ENCODE measurements at places on chromosomes 4 and X. TPM values are rescaled to one million over a fixed set of nuclear protein-coding genes. Genes with fewer than 3 reads are reported as not detected.

GRCh38 chrX:427812-428725 is 41.4 kb upstream of the PPP2R3B start:
- no peak overlapping the region for H3K27ac ChIP-seq
- H3K4me1 ChIP-seq = no peaks in the 10 kb centered on the region
- H3K36me3 ChIP-seq = no peaks in the 10 kb centered on the region
- peaks cover 28% of the 10 kb centered on the region for H3K27me3 ChIP-seq
- DNase-seq = no peak

GRCh38 chr4:77493120-77493752 is 112.4 kb upstream of the CXCL13 start:
- no peaks in the 10 kb centered on the region for H3K36me3 ChIP-seq
- DNase-seq = no peak
- no peaks in the 10 kb centered on the region for H3K27me3 ChIP-seq
- H3K4me1 ChIP-seq = no peaks in the 10 kb centered on the region
- no peak overlapping the region for H3K4me3 ChIP-seq

GRCh38 chr4:143713955-143714625 is 13.6 kb upstream of the FREM3 start:
- no peak overlapping the region for H3K4me3 ChIP-seq
- no peak for DNase-seq
- no peaks in the 10 kb centered on the region for H3K36me3 ChIP-seq
- H3K27me3 ChIP-seq = no peaks in the 10 kb centered on the region

DNA sequence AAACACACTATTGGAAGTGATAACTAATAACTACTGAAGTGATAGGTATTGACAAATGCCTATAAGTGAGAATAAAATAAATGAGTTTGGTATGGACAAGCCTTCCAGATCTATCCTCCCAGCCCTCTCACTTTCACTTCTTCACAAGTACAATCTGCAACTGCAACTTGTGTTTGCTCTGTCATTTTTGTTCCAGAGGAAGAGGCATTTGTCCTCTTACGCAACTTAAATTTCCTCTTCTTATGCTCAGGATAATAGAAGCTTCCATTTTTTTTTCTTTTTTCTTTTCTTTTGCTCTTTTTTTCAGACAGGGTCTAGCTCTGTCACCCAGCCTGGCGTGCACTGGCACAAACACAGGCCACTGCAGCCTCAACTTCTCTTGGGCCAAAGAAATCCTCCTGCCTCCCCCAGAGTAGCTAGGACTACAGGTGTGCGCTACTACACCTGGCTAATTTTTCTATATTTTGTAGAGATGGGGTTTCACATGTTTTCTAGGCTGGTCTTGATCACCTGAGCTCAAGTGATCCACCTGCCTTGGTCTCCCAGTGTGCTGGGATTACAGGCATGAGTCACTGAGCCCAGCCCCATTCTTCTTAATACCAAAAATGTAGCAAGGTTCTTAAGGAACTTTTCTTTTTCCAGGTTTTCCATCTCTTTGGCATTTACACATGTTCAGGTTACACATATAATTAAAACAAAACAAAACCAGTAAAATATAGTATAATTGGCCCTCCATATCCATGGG is 73.1 kb downstream of the PDGFC start:
- H3K4me1 ChIP-seq = no peaks in the 10 kb centered on the region
- H3K27me3 ChIP-seq = no peaks in the 10 kb centered on the region
- no peaks in the 10 kb centered on the region for H3K36me3 ChIP-seq
- no peak for DNase-seq

DNA sequence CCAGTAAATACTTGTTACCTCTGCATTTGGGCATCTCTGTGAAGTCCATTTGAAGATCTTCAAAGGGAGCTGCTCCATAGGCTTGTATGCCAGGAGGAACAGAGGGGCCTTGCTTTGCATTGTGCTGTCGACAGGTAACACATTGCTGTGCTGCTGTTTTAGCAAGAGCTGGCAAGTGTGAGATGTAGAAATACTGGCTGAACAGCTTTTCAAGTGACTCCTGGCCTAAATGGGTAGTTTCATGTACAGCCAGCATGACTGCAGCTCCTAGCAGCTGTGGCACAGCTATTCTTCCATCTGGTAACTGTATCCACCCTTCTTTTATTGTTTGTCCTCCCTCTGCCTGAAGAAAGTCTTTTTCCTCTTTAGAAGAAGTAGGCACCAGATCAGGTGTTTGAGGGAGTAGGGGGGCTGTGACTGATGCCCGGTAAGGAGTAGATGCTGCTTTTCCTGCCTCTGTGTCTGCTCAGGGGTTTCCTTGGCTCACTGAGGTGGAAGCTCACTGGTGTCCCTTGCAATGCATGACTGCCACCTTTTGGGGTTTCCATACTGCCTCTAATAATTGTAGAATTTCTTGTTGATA is 965.3 kb downstream of the CCSER1 start:
- H3K4me3 ChIP-seq = no peak overlapping the region
- no peaks in the 10 kb centered on the region for H3K27me3 ChIP-seq
- peak; percentile 44 for DNase-seq
- no peak overlapping the region for H3K27ac ChIP-seq

- H3K36me3 ChIP-seq = no peaks in the 10 kb centered on the region
- no peak overlapping the region for H3K27ac ChIP-seq
- DNase-seq = no peak
- no peaks in the 10 kb centered on the region for H3K4me1 ChIP-seq
These were observed 58.6 kb upstream of the P2RY10 start for GRCh38 chrX:78886550-78886949.

GRCh38 chr4:10715696-10716095 is 31.1 kb upstream of the CLNK start:
- H3K4me1 ChIP-seq = no peaks in the 10 kb centered on the region
- H3K27ac ChIP-seq = no peak overlapping the region
- DNase-seq = no peak
- H3K36me3 ChIP-seq = no peaks in the 10 kb centered on the region
- no peak overlapping the region for H3K4me3 ChIP-seq

DNA sequence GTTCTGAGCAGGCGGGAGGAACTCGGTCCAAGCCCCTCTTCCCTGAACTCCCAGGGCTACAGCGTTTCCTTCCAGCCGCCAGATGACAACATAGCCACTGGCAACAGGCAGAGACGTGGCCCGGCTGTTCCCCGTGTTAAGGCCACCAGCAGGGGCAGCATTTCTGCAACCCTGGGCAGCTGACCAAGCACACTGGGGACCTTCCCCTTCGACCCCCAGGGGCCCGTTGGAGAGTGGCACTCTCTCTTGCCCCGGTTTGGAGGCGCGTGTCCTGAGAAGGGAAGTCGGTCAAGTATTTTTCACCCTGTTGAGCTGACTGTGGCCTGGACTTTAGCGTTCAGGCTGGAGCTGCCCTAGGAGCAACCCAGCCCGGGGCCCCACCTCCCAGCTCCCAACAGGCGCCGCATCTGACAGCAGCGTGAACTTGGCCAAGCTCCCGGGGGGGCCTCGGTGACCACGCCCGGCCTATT is 37.6 kb downstream of the ZBTB49 start:
- no peaks in the 10 kb centered on the region for H3K36me3 ChIP-seq
- no peak overlapping the region for H3K27ac ChIP-seq
- no peaks in the 10 kb centered on the region for H3K27me3 ChIP-seq
- no peak overlapping the region for H3K4me3 ChIP-seq
- no peaks in the 10 kb centered on the region for H3K4me1 ChIP-seq

GRCh38 chr4:8504279-8505007 is 63.9 kb downstream of the TRMT44 start:
- no peak overlapping the region for H3K27ac ChIP-seq
- no peaks in the 10 kb centered on the region for H3K36me3 ChIP-seq
- no peak overlapping the region for H3K4me3 ChIP-seq
- DNase-seq = peak; percentile 64
- no peaks in the 10 kb centered on the region for H3K4me1 ChIP-seq

GRCh38 chr4:70808151-70808550 is 31.5 kb downstream of the GRSF1 start:
- H3K27me3 ChIP-seq = no peaks in the 10 kb centered on the region
- no peak for DNase-seq
- no peaks in the 10 kb centered on the region for H3K4me1 ChIP-seq
- H3K4me3 ChIP-seq = no peak overlapping the region

- H3K4me3 ChIP-seq = no peak overlapping the region
- H3K4me1 ChIP-seq = no peaks in the 10 kb centered on the region
- peaks cover 62% of the 10 kb centered on the region for H3K27me3 ChIP-seq
- H3K27ac ChIP-seq = no peak overlapping the region
- no peak for DNase-seq
- no peaks in the 10 kb centered on the region for H3K36me3 ChIP-seq
These were observed 47.7 kb downstream of the C4orf50 start for GRCh38 chr4:5970381-5971077.

- H3K36me3 ChIP-seq = no peaks in the 10 kb centered on the region
- no peak for DNase-seq
- no peaks in the 10 kb centered on the region for H3K27me3 ChIP-seq
- no peak overlapping the region for H3K27ac ChIP-seq
These were observed 36.6 kb upstream of the GPR78 start for GRCh38 chr4:8543623-8544022.

GRCh38 chr4:146073517-146073916 is 102.0 kb upstream of the LSM6 start:
- no peak for DNase-seq
- no peaks in the 10 kb centered on the region for H3K27me3 ChIP-seq
- H3K36me3 ChIP-seq = no peaks in the 10 kb centered on the region
- no peak overlapping the region for H3K4me3 ChIP-seq
- no peak overlapping the region for H3K27ac ChIP-seq

DNA sequence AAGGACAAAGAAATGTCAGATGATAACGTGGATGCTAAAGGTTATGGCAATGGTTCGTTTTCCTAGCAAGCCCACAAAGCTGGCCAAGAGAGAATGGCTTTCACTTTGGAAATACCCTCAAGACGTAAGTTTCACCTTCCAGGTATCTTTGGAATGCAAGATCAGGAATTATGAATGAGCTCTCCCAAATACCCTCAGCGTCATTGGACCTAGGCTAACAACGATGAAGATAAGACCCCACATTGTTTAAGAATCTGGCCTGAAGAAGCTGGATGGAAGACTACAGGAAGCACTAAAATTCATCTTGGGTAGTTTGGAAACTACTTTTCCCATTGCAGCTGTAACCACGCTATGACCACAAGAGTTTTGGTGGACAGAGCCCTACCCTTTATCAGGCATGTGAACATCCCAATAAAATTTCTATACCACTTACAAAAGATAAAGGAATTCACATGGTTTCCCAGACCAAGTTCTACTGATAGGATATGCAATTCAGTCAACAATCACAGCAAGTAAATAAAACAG is 111.9 kb downstream of the KDR start:
- peaks cover 9% of the 10 kb centered on the region for H3K4me1 ChIP-seq
- no peaks in the 10 kb centered on the region for H3K27me3 ChIP-seq
- no peak for DNase-seq
- no peak overlapping the region for H3K27ac ChIP-seq
- H3K4me3 ChIP-seq = no peak overlapping the region

GRCh38 chr4:126564283-126564854 is 1068.4 kb upstream of the INTU start:
- no peaks in the 10 kb centered on the region for H3K27me3 ChIP-seq
- DNase-seq = no peak
- H3K27ac ChIP-seq = no peak overlapping the region
- no peak overlapping the region for H3K4me3 ChIP-seq

GRCh38 chrX:19513383-19513782 is 1.9 kb downstream of the MAP3K15 start:
- H3K4me3 ChIP-seq = no peak overlapping the region
- H3K27ac ChIP-seq = no peak overlapping the region
- H3K36me3 ChIP-seq = no peaks in the 10 kb centered on the region
- peaks cover 5% of the 10 kb centered on the region for H3K27me3 ChIP-seq
- H3K4me1 ChIP-seq = no peaks in the 10 kb centered on the region

DNA sequence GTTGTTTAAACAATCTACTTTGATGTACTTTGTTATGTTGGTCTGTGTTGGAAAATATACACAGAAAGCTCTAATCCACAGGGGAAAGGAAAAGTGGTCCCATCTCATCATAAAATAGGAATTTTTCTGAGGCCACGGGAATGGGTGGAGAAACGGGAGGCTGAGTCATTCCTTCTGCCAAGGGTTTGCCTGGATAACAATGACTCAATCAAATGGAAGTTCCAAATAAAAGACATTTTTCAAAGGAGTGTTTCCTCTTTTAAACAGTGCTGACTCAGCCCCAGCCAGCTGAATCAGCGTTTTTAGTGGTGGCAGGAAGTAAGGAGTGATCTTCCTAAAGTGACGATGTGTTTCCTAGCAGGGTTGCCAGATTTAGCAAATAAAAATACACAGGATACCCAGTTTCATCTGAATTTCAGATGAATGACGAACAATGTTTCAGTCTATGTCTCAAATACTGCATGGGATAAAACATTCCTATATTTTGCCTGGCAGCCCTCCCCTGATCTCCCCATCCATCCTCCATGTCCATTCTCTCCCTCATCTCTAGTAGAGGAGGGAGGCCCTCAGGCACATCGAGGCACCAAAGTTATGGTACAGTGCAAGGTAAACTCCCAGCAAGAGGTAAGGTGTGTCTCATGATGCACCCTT is 345.4 kb upstream of the GATB start:
- no peak overlapping the region for H3K4me3 ChIP-seq
- no peaks in the 10 kb centered on the region for H3K36me3 ChIP-seq
- peak overlapping the region; percentile 59 for H3K27ac ChIP-seq
- H3K27me3 ChIP-seq = no peaks in the 10 kb centered on the region

GRCh38 chr4:187209921-187210613 is 486.4 kb upstream of the FAT1 start:
- H3K27me3 ChIP-seq = no peaks in the 10 kb centered on the region
- H3K4me1 ChIP-seq = no peaks in the 10 kb centered on the region
- no peak for DNase-seq
- H3K27ac ChIP-seq = no peak overlapping the region

DNA sequence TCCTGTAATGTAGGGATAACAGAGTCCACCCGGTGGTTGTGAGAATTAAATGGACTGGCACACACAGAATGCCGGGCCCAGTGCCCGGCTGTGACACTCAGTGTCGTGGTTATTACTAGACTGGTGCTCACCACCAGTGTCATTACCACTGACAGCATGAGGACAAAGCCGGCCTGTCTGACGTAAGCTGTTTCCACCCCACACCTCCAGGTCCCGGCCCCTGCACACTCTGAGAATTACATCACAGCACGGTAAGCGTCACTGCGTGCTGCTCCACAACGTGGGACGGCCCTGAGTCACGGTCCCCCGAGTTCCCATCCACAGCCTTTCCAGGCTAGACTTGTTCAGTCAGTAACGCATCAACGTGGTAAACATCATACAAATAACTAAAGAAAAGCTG is 22.9 kb downstream of the FAT1 start:
- no peaks in the 10 kb centered on the region for H3K36me3 ChIP-seq
- H3K27me3 ChIP-seq = no peaks in the 10 kb centered on the region
- no peak overlapping the region for H3K4me3 ChIP-seq
- no peaks in the 10 kb centered on the region for H3K4me1 ChIP-seq

- H3K4me3 ChIP-seq = no peak overlapping the region
- no peaks in the 10 kb centered on the region for H3K36me3 ChIP-seq
- no peak for DNase-seq
These were observed 153.3 kb downstream of the LDB2 start for GRCh38 chr4:16745009-16745635.

- H3K27me3 ChIP-seq = no peaks in the 10 kb centered on the region
- H3K4me1 ChIP-seq = no peaks in the 10 kb centered on the region
- DNase-seq = no peak
- H3K4me3 ChIP-seq = no peak overlapping the region
- no peaks in the 10 kb centered on the region for H3K36me3 ChIP-seq
These were observed 1.2 kb upstream of the SSX3 start for GRCh38 chrX:48357681-48358080.

SHISA3 gene
- total RNA-seq = not detected

PLAC8 gene
- 52.7 TPM for total RNA-seq

CYLC1 gene
- total RNA-seq = not detected

GSX2 gene
- not detected for total RNA-seq

CLCN4 gene
- total RNA-seq = 3.1 TPM

TRO gene
- not detected for total RNA-seq

ATP1B4 gene
- total RNA-seq = not detected

DRP2 gene
- 0.80 TPM for total RNA-seq

RIPPLY1 gene
- not detected for total RNA-seq
